ENCODE measurements at places on chromosomes 3 and 15.
A peak's percentile ranks its signal among the peaks of the same experiment; 100 is the strongest.

GRCh38 chr3:134092208-134092701 is 62.5 kb upstream of the SLCO2A1 start:
- DNase-seq: no peak

- no peak for DNase-seq
Observed at GRCh38 chr15:43519196-43519595, 1.8 kb downstream of the MAP1A start.

- no peak for DNase-seq
Observed at GRCh38 chr3:177330779-177331178, 133.5 kb upstream of the TBL1XR1 start.

GRCh38 chr3:41137686-41138111 is 61.6 kb upstream of the CTNNB1 start:
- no peak for DNase-seq

GRCh38 chr15:72967811-72968530 is 84.3 kb upstream of the NEO1 start:
- DNase-seq: no peak

DNA sequence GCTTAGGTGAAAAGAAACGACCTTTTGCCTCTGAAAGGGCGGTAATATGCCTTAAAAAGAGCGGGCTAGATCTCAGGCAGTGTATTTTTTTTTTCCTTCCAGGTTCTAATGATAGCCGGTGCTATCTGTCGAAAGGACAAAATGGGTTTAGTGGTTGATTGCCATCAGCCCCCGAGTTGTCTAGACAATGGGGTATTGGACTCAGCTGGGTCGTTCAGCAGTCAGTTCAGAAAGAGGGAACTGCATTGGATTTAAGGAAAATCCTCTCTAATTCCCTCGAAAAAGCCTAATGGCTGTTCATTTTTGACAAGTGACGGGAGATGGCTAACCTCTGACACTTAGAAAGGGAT is 728 bp downstream of the EIF2B5 start:
- no peak for DNase-seq

DNA sequence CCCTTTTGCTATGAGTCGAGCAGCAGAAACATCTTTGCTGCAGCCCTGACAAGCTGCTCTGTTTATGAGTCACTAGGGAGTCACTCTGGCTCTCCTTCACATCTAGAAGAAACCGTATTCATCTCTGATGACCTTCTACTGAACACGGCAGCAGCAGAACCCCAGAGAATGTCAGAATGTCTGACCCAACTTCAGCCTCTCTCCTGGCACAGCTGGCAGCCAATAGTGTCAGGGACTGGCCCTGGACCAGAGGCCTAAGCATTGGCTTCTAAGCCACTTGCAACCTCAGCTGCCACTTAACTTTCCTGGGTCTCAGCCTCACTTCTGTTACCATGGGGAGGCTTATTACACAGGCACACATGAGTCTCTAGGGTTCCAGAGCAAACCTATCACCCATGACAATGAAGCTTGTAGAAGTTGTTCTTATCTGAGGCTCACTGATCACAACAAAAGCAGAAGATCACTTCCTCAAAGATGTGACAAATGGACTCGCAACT is 184.1 kb upstream of the TLE3 start:
- no peak for DNase-seq

GRCh38 chr15:49709646-49710214 is 88.9 kb downstream of the DTWD1 start:
- DNase-seq: no peak

GRCh38 chr15:86743283-86743903 is 663.7 kb downstream of the AGBL1 start:
- peak; percentile 11 for DNase-seq

GRCh38 chr15:92091155-92091734 is 237.7 kb downstream of the SLCO3A1 start:
- peak; percentile 42 for DNase-seq

GRCh38 chr3:24019585-24019984 is 74.5 kb downstream of the NR1D2 start:
- DNase-seq: no peak

- DNase-seq: no peak
Observed at GRCh38 chr3:72384602-72385001, 463.6 kb downstream of the SHQ1 start.

GRCh38 chr3:141724186-141724585 is 13.9 kb upstream of the RNF7 start:
- DNase-seq: no peak

DNA sequence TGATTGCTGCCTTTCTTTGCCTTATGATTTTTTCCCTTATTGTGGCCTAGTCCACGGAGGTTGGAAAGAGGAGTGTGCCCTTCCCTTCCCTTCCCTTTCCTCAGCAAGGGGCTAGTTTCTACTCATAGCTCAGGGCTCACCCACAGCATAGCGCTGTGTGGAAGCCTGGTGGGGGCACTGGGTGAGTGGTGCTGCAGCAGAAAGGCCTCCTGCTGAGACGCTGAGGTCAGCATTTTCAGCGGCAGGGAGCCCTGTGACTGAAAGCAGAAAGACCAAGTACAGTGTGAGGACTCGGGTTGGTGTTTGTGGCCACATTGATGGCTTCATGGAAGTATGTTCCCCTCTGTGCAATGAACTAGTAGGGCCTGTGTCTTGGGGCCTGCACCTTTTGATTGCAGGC is 21.9 kb downstream of the CACNA1D start:
- DNase-seq: no peak

DNA sequence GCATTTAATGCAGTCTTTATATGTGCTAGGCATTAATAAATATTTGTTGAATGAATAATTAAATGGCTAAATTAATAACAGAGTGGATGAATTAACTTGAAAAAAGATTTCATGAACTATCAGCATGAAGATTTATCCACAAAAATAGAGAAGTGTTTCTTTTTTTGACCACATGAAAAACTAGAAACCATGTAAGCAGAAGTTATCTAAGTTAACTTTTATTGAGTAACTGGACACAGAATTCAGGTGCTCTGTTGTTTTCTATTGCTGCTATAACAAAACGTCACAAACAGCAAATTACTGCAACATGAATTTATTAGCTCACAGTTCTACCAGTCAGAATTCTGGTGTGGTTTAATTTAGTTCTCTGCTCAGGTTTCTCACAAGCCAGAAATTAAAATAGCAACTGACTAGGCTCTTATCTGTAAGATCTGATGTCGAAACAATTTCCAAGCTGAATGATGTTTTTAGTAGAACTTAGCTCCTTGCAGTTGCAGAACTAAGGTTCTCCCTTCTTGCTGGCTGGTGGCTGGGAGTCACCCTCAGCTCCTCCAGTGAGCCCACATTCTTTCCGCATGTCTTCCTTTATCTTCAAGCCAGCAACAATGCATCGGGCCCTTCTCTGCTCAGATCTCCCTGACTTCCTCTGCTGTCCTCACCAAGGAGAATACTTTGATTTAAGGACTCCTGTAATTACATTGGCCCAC is 810.2 kb upstream of the ALCAM start:
- no peak for DNase-seq

GRCh38 chr15:48718646-48719045 is 73.1 kb upstream of the FBN1 start:
- no peak for DNase-seq

- DNase-seq: no peak
Observed at GRCh38 chr15:97858296-97858695, 102.2 kb upstream of the ARRDC4 start.

DNA sequence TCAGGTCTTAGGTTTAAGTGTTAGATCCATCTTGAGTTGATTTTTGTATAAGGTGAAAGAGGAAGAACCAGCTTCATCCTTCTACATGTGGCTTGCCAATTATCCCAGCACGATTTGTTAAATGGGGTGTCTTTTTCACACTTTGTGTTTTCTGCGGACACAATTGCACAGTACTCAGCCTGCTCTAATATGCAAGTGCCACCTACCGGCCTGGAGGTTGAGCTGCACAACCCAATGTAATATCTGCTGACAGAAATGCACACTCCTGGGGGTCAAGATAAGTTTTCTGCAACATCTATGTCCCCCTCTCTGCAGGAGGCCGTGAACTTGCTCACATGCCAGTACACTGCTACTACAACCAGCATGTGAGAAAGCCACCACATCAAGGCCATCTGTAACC is 791.9 kb upstream of the ROBO1 start:
- DNase-seq: no peak

DNA sequence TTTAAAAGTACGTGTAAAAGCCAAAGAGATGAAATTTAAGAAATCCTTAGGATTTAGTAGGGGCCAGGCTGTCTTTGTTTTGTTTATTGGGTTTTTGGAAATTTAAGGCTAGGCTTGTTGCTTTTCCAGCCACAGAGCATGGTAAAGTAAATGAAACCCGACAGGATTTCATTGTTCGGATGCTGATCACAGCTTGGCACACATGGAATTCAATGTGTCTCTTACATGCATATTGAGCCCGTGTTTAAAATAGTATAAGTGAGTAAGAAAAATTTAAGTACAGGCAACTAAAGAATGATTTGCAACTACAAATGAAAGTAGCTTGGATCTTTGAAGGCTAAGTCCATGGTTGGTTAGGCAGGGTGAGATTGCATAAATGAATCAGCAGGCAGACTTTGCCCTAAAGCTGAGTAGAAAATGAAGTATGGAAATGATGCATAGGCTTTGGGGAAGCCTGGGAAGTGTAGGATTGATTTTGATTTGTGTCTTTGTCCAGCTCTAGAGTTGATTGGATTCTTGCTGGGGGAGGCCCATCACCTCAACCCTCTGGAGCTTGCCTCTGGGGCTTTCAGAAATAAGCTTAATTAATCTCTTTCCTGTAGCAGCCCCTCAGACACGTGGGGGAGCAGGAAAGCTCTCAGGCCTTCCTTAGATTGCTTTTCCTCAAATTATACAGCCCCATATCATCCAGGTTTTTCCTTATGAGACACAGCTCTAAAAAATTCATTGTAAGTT is 68.2 kb upstream of the ADAMTSL3 start:
- no peak for DNase-seq

DNA sequence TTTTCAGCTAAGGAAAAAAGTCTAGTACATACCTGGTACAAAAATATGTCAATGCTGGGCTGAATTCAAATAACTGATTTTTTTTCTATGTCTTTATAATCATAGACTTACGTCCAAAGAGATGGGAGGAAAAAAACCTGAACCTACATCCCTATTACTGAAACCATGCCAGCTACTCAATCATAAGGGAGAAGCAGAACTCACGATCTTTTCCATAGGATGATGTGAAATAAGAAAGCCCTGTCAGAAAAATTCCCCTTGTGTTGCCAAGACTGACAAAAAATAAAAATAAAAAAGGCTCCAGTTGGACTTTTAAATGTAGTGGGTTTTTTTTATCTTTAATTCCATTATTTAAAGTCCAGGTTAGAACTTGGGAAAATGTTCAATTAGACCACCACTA is 3.3 kb downstream of the MSL2 start:
- no peak for DNase-seq

DNA sequence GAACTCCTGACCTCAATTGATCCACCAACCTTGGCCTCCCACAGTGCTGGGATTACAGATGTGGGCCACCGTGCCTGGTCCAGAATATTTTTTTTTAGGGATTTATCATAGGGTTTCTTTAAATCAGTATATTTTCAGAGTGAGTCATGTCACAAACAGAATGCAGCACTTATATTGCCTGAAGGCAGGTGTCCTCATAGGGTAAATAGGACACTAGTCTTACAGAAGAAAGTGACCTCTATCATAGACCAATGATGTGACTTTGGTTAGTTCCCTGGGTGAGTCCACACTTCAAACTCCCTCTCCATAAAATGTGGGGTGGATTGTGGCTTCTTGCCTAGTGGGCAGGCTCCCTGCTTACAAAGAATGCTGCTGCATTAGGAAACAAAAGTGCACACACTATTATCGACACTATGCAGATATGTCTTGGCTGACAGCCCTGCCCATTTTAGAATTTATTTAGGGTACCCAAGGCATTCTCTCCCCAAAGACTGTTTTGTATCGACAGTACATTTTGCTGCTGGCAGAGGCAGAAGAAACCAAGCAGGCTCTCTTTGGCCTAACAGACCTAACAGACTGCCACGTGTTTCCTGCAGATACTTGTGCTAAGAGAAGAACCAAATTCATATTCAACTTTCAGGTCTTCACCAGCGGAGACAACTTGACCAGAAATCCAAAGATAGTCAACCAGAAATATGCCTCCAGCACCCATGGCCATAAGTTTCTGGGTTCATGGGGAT is 125.0 kb downstream of the MOBP start:
- DNase-seq: no peak

GRCh38 chr3:142353571-142353970 is 94.3 kb downstream of the XRN1 start:
- no peak for DNase-seq

- DNase-seq: no peak
Observed at GRCh38 chr3:62481962-62482361, 108.6 kb upstream of the FEZF2 start.

GRCh38 chr3:143538577-143538981 is 309.7 kb downstream of the SLC9A9 start:
- no peak for DNase-seq

- DNase-seq: peak; percentile 98
Observed at GRCh38 chr15:92809064-92809879, 90.9 kb upstream of the CHD2 start.

- peak; percentile 19 for DNase-seq
Observed at GRCh38 chr3:138051947-138052802, 42.2 kb downstream of the CLDN18 start.

DNA sequence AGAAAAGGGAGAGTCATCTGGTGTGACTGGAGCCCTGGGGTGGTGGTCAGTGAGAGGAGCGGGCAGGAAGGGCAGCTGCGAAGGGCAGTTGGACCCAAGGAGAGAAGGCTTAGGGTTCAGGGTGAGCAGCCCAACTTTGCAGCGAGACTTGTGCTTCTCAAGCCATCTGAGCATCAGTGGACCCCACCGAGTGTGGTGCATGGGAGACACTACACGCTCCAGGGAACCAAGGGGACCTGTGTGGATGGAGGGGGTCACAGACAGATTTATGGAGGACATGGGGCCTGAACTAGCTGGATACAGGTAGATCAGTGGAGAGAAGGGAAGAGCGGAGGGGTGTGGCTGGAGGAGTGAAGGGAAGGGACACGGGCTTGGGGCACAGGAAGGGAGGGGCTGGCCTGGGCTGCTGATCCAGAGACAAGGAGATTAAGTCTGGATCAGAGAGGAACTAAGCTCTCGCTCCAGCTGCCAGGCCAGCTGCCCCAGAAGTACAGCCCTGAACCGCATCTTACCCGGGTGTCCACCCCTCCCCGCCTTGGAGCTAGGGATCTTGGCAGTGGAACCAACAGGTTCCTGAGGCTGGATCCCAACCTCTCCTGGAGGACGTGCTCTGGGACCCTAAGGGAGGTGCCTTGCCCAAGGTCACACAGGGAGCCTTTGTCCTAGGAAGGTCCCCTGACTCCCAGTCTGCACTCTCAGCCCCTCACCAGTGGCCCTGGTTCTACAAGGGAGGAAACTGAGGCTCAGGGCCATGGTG is 120.5 kb downstream of the CORO2B start:
- no peak for DNase-seq

DNA sequence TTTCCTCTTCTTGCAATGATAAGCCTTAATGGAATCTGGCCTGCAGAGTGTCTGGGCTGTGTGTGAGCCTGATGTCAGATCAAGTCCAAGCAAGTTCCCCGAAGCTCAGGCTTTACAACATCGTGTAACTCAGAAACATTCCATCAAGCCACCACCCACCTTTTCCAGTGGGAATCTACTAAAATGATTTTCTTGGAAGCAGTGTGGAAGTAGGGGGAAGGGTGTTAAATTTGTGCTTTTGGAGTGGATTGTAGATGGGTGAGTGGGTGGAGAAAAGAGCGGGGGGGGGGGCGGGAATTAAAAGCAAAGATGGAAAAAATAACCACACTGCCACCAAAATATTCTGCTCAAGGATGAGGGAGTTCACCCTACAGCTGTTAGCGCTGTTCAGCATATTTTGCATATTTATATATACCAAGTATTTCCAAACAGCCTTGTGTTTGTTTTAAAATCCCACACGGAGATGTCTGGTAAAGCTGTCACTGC is 53.6 kb downstream of the VGLL3 start:
- DNase-seq: peak; percentile 27

- DNase-seq: no peak
Observed at GRCh38 chr3:153414982-153415381, 253.0 kb downstream of the RAP2B start.

Measured in mucosa of gallbladder (tissue), 1 donor.